Epithelial cell of esophagus (primary cell): ENCODE measurements at places on chromosomes 7 and 10.

DNA sequence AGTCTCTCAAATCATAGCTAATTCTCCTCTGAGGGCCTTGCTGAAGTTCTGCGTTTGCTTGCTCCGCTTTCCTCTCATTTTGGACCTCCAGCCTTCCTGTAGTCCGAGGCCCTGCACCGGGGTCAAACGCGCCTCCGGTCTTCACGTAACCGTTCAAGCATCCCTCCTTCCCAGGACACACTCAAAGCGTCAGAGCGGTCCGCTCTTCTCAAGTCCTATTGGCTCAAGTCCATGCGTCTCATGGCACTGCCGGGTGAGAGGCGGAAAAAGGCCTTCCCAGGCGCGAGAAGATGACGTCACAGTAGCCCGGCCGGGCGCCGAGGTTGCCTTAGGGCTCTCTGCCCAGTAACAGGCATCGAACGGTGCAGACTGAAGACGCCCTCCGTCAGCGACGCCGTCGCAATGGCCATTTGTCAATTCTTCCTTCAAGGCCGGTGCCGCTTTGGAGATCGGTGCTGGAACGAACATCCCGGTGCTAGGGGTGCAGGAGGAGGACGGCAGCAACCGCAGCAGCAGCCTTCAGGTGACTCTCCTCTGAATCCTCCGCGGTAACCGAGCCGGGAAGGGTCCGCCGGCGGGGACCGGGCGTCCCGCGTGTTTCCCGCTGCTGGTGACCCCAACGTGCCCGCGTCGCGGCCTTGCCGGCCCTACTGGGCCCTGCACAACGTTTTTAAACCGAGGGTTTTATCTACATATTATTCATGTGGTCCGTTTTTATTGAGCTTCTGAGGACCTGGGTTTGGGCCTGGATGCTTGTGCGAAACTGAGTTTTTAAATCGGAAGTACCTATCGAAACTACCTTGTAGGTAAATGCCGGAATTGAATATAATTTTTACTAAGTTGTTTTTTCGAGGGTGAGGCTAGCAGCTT, at the start of gene NUP42:
Gene NUP42, plus strand, starts transcription at position 365 of the 870 bp plus-strand sequence. Its CDS starts 38 bp downstream, at position 403.
- DNase-seq: peak; percentile 99

- DNase-seq: peak; percentile 59
Measured at GRCh38 chr10:118698421-118698820, 56.3 kb downstream of the CACUL1 start.

- no peak for DNase-seq
Measured at GRCh38 chr7:118492466-118492865, 268.0 kb downstream of the ANKRD7 start.

DNA sequence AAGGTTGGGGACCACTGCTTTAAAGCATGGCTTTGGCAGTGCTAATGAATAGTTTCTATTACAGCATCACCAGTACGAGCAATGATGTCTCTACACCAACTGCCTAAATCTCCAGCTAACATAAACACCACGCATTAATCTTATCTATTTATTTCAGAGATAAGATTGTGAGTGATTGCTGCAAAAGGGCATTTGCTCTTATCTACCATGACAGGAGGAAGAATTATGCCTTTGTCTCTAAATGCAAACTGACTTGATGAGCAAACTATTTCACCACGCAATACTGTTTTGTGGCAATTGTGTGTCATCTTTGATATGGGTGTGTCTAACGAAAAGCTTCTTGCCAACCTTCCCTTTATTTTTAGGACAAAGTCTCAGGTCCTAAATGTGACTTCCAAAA, 684.9 kb downstream of the SORCS1 start:
- peak; percentile 18 for DNase-seq

DNA sequence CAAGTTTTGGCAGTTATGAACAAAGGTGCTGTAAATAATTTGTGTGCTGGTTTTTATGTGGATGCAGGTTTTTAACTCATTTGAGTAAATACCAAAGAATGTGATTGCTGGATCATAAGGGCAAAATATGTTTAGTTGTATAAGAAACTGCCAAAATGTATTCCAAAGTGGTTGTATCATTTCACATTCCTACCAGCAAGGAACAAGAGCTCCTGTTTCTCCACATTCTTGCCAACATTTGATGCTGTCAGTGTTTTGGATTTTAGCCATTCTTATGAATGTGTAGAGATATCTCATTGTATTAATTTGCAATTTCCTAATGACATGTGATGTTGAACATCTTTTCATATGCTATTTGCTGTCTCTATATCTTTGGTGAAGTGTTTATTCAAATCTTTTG, 207.3 kb upstream of the LRGUK start:
- no peak for DNase-seq

DNA sequence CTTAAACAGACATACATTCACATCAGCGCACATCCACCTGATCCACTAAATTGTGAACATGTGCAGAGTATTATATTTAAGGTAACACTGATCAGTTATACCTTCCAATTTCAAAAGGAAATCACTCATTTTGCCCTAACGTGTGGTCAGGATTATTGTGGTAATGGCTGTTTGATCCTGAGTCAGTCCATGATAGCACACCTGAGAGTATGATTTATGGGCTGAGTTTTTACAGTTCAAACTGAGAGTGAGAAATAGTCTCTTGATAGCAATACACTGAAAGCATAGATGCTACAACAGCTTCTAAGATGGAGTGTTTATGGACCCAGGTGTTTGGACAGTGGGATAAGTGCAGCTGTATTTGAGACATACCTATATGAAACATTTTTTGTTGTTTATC, 96.7 kb downstream of the KIF20B start:
- DNase-seq: no peak

- no peak for DNase-seq
Measured at GRCh38 chr7:20267482-20267881, 50.3 kb upstream of the MACC1 start.

GRCh38 chr7:16204953-16205352, 216.4 kb downstream of the CRPPA start:
- DNase-seq: no peak

DNA sequence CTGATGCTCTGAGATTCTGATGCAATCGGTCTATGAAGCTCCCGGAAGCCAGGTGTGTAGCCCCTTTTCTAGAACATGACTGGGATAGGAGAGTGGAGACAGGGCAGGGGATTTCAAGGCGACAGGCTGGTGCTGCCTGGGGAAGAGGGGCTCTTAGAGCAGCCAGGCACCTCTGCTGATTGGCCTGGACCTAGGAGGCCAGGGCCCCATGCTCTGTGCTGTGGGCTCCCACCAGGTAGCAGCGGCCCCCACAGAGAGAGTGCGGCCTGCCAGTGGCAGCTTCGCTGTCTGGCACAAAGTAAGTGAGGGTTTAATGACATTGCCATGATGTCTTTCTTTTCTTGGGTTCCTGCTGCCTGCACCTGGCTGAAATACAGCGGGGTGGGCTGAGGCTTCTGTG, 99.4 kb upstream of the PODXL start:
- no peak for DNase-seq

GRCh38 chr7:129792721-129793120, 160.0 kb downstream of the UBE2H start:
- no peak for DNase-seq

DNA sequence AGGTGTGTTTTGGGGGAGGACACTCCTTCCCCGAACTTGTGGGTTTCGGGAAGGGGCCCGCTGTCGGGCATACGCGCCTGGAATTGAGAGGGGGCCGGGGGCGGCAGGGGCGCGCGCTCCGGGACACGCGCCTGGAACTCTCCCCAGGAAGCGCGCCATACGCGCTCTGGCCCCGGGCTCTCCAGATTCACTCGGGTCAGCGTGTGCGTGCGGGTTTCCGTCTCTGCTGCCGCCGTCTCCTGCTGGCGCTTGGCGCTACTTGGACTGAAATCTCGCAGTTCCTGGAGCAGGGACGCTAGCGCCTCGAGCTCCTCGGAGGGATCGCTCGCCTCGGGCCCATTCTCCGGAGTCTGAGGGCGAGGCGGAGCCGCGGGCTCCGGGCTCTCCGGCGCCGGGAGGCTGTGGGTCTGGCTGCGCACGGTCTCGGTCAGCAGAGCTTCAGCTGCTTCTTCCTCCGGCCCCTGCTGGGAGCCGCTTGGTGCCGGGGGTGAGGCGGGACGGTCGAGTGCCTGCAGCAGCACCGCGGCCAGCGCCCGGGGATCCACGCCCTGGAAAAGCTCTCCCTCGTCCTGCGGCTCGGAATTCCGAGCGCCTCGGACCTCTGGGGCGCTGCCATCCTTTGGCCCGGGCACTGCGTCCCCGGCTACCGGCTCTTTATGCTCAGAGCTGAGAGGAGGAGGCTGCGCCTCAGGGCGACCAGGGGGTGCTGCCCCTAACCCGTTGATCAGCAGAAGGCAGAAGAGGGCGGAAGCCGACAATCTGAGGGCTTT, 1.1 kb downstream of the VGF start:
- DNase-seq: peak; percentile 74

- no peak for DNase-seq
Measured at GRCh38 chr10:123327896-123328295, 173.7 kb downstream of the BUB3 start.

- DNase-seq: no peak
Measured at GRCh38 chr7:144048648-144049047, at the start of gene OR2A5. OR2A5 (plus strand) TSS chr7:144048948; CDS start chr7:144050402, 1,454 bp downstream.

DNA sequence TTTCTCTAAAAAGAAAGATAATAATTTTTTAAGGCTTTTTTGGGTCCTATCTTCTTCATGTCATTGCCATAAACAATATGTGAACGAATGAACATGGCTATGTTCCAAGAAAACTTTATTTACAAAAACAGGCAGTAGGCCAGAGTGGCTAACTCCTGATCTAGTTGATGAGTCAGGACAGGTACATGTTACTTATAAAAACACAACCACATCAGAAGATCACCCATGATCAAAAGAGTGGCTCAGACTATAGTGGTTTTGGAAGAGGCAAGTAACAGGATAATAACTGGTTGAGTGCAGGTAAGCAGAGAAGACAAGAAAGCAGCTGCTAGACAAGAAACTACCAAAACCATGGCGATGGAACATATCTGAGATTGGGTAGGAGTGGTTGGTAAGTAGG, 468.7 kb downstream of the KCNMA1 start:
- DNase-seq: peak; percentile 80

DNA sequence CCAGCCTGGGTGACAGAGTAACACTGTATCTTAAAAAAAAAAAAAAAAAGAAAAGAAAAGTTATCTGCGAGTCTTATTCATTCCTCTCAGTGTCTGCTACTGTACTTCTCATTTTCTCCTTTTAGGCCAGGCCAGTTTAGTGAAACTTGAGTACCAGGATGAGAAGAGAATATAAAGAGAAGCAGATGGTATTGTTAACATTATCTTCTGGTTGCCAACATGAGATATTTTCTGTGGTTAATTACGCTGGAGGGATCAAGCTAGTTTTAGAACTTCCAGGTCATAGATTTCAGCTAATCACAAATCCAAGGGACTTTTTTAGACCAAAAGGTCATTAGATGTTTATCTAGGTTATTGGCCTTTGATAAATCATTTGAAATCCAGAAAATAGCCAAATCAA, 252.6 kb upstream of the SMIM30 start:
- DNase-seq: no peak

GRCh38 chr10:116915340-116915739, 66.0 kb downstream of the ENO4 start:
- no peak for DNase-seq

- DNase-seq: no peak
Measured at GRCh38 chr10:35270100-35270499, 66.2 kb upstream of the CCNY start.

DNA sequence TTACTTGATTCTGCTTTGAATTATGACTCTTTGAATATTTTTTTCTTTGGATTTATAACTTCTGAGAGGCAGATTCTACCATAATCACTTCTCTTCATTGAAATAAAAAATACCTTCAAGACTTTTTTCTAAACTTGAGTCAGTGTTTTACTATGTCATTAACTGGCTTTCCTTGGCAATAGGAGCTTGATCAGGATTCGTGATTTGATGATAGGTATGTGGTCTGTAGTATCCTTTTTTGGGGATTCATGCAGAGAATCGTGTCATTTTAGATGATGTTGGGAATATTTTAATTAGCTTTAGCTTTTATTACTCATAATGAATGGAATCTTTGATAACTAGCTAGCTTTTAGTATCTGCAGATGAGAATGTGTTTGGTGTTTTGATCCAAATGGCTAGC, 83.3 kb downstream of the PHTF2 start:
- DNase-seq: no peak

DNA sequence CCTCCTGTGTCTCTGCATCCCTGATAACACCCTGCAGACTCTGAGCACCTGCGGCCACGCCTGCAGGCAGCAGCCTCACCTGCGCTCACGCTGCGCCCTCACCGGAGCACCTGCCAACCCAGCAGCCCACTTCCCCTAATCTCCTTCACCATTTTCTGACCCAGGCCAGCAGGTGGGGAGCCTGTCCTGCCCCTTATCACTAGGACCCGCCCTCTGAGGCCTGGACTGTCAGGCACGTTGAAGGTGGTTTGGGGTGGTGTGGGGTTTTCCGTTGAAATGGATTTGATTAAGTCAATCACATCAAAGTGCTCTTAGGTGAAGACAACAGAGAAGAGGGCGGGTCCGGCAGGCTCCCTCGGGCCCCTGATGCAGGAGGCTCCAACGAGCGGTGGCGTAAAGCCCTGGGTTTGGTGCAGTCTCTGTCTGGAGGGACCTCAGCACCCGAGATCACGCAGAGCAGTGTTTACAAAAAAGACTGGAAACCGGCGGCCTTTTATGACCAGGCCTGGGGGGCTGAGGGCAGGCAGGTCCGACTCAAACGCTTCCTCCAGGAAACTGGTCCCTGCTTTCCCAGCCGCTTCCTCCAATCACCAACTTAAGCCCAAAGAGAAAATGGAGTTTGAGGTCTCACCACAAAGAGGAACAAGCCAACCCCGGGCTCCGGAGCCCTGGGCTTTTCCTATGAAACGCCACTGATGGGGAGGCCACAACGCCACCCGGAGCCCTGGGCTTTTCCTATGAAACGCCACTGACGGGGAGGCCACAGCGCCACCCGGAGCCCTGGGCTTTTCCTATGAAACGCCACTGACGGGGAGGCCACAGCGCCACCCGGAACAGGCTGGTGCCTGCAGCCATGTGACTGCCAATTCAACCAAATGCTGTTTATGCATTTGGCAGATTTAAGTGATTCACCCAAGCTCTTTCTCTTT, 45.5 kb downstream of the DPYSL4 start:
- no peak for DNase-seq

DNA sequence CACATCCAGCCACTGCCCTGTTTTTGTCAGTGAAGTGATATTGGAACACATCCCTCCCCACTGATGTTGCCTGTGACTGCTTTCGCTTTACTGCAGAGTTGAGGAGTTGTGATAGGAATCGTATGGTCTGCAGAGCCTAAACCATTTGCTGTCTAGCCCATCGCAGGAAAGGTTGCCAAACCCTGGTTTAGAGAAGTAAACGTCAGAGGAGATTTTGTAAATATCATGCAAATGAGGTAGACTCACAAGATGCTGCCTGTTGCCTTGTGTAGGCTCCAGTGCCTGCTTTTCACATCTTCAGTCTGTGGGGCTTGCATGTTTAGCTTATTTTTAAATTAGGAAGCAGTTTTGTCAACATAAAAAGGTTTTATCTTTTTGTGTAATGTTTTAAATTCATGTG, 107.1 kb downstream of the TRRAP start:
- DNase-seq: no peak

- no peak for DNase-seq
Measured at GRCh38 chr7:44539669-44540506, 1.2 kb downstream of the NPC1L1 start.

DNA sequence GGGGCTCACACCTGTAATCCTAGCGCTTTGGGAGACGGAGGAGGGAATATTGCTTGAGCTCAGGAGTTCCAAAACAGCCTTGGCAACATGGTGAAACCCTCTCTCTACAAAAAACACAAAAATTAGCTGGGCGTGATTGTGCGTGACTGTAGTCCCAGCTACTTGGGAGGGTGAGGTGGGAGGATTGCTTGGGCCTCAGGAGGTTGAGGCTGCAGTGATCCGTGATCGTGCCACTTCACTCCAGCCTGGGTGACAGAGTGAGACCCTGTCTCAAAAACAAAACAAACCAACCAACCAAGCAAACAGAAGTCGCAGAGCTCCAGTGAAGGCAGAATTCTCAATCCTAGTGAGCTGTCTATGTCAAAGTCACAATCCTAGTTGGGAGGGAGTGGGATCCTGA, 14.3 kb upstream of the STN1 start:
- no peak for DNase-seq
